Activated CD8-positive, alpha-beta T cell treated with anti-CD3 and anti-CD28 coated beads, Interleukin-2, amount 10 ng/mL, durations not matched to agents 7 days and 5 days (primary cell): ENCODE measurements at places on chromosomes 16 and 17. TPM values are rescaled to one million over a fixed set of nuclear protein-coding genes. Genes with fewer than 3 reads are reported as not detected.

IGF2BP1 gene
- not detected for total RNA-seq

SRL gene
- total RNA-seq, result not detected

APOBR gene
- total RNA-seq, result 33.2 TPM

ABCA8 gene
- total RNA-seq, result not detected
